ENCODE measurements at places on chromosomes 6 and 20.
A peak's percentile ranks its signal among the peaks of the same experiment; 100 is the strongest.

GRCh38 chr6:53604623-53605190, 59.8 kb upstream of the GCLC start:
- DNase-seq, result no peak

- DNase-seq, result no peak
These were observed 89.1 kb downstream of the FUT9 start for GRCh38 chr6:96104910-96105309.

GRCh38 chr6:168909288-168909687, 344.4 kb downstream of the THBS2 start:
- DNase-seq, result no peak

DNA sequence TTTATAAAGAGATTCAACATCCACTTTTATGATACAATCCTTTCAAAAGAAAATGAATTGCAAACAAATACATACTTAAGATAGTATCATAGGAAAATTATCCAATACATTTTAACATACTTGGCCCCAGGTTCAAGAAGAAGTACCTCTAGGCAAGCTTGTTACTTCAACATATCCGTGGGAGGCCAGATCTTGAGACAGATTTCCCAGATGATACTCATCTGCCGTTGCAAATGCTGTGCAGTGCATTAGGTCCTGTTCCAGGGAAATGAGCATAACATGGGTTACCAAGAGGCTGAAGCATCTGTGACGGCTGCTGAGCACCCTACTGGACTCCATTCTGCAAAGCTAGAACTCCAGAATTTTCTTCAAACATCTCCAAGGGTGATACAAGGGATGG, 15.6 kb downstream of the RMND1 start:
- DNase-seq, result no peak

GRCh38 chr20:4740774-4741431, 19.2 kb downstream of the PRND start:
- no peak for DNase-seq

DNA sequence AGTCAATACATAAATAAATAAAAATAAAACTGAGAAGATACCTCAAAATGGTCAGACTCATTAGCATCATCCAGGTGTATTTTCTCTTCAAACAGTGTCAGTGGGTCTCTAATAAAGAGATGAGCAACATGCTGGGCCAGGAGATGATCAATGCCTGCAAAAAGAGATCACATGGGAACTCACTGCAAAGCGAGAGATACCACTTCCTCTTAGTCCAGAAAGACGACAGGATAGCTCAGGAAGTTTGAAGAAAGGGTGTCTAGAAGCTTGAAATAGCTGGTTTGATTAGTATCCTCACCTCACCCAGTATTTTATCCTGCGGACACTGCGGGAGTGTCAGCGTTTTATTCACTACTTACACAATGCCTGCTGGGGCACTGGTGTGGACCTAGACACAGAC, 38.0 kb downstream of the GCLC start:
- no peak for DNase-seq

DNA sequence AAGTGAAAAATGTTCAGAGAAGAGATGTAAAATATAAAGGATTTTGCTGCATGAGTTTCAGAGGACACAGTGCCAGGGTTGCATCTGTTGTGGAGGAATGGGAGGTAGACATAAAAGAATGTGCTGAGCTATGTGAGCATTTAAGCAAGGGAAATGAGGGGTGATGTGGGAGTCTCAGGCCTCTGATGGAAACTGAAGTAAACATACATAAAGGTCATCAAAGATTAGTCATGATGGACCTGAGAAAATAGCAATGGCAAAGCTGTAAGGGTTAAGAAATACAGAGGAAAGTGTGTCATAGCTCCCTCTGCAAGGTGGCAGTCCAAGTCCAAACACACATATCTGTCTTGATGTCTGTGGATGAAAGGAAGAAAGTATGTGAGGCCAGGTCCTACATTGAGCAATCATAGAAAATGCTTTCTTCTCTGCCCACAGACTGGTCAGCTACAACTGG, 306.6 kb upstream of the ECI2 start:
- peak; percentile 72 for DNase-seq

DNA sequence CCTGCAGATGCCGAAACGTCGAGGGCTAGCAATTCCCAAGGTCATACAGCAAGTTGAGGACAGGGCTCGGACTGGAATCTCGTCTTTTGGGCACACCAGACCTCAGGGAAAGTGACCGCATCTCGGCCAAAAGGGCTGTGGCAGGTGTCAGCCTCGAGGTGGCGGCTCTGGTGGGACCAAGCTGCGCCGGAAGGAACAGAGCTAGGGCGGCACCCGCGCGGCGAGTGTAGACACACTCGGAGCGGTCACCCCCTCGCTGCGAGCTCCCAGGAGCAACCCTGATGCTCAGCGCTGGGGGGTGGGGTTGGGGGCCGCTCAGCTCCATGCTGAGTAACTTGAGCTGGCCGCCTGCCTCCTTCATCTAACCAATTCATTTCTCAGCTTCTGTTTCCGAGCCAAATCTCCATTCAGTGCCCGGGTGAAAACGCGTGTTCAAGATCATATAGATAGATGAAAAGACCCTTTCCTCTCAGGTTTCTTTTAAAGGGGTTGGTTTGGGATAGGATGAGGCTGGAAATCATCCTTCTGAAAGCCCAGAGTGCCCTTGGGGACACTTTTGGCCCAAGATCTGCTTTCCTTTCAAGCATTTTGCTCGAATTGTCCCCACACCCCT, 2.2 kb upstream of the TUBB2B start:
- no peak for DNase-seq

DNA sequence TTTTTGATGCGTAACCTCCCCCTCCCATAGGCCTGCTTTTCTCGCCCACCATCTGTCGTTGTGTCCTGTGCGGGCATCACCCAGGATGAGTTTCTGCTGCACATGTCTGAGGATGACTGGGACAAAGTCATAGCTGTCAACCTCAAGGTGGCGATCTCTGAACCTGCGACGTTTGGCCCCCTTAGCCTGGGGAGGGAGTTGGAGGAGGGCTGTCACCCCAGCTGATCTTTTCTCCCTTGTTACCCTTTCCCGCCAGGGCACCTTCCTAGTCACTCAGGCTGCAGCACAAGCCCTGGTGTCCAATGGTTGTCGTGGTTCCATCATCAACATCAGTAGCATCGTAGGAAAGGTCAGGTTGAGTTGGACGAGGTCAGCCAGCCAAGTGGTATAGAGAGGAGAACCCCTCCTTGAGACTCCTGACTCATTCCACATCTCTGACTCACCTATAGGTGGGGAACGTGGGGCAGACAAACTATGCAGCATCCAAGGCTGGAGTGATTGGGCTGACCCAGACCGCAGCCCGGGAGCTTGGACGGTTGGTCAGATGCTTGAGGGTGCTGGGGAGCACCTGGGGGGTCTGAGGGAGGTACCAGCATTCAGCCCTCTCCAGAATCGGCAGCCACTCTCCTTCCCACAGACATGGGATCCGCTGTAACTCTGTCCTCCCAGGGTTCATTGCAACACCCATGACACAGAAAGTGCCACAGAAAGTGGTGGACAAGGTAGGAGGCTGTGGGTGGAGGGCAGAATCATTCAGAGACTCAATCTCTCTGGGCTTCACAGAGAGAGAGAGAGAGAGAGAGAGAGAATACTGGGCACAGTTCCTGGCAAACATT, 954 bp downstream of the HSD17B8 start:
- no peak for DNase-seq

Measured in esophagus muscularis mucosa (tissue), 4 donors.